ENCODE measurements at places on chromosomes 3 and 15.
A peak's percentile ranks its signal among the peaks of the same experiment; 100 is the strongest.

GRCh38 chr3:41158947-41159346 lies 40.4 kb upstream of the CTNNB1 start:
- no peak for DNase-seq

DNA sequence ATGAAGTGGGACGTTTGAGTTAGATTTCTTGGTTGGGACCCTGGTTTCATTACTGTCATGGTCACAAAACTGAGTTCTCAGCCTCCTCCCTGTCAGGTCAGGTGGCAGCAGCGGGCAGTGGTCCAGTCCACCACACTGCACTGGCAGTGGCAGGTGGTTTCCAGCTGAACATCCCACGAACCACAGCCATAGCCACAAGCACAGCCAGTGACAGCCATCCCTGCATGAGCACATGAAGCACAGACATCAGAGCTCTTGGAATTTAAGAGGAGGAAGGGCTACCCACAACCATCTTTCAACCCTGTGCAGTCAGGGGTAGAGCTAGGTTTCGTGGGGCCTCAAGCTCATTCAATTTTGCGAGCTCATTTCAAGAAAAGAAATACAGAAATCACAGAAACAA lies 1.5 kb downstream of the RETNLB start:
- DNase-seq: no peak

GRCh38 chr15:29825227-29825626 lies 3.0 kb upstream of the TJP1 start:
- DNase-seq: no peak

DNA sequence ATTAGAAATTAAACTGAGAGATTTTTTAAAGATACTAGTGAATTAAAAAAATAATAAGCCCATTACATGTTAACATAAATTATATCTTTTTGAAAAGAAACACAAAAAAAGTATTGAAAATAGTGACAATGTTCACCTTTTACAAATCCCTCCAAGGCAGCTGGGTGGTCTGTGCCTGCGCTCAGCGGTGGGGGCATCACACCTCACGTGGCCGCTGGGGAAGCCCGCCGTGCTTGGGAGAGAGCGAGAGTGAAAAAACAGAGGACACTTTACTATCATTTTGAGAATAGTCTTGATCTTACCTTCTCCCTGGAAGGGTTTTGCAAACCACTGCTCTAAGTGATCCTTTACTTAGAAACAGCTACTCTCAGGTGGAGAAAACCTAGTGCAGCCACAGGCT lies 76.9 kb downstream of the CRTC3 start:
- no peak for DNase-seq

- DNase-seq: no peak
Measured at GRCh38 chr3:16056217-16056616, 118.3 kb upstream of the GALNT15 start.

GRCh38 chr3:178084938-178085816 lies 451.1 kb upstream of the KCNMB2 start:
- DNase-seq: no peak

GRCh38 chr15:88913017-88913849 lies at the start of gene MFGE8:
Gene MFGE8 (minus strand): TSS chr15:88913379. CDS start chr15:88913319, 60 bp downstream.
- no peak for DNase-seq

DNA sequence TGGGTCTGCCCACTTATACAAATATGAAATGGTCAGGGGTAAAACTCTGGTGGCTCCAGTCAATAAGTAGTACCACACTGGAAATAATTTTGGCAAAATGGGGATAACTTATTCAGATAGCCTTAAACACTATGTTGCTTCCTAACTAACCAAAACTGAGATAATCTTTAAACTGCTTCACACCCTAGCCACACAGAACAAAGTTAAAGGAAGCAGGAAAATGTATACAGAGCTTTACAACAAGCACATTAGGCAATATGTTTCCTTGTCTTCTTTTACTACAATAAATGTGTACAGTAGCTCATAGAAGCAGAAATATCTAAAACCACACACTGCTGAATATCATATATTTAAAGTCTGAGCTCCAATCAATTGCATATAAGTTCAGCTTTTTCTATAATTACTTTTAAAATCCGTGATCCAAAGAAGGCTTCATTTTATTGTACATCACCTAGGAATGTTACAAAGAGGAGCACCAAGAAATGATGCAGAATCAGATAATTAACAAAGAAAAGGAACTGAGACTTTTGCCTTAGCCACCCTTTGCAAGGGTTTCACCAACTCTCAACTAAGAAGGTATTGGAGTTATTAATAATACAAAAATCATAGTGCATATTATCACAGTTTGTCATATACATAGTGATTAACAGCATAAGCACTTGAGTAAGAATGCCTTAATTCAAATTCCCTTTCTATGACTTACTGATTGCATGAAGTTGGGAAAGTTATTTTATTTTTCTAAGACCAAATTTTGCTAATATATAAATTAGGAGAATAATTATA lies 9.2 kb upstream of the SSR3 start:
- DNase-seq: no peak

GRCh38 chr3:48270306-48270705 lies 29.4 kb downstream of the ZNF589 start:
- DNase-seq: no peak

DNA sequence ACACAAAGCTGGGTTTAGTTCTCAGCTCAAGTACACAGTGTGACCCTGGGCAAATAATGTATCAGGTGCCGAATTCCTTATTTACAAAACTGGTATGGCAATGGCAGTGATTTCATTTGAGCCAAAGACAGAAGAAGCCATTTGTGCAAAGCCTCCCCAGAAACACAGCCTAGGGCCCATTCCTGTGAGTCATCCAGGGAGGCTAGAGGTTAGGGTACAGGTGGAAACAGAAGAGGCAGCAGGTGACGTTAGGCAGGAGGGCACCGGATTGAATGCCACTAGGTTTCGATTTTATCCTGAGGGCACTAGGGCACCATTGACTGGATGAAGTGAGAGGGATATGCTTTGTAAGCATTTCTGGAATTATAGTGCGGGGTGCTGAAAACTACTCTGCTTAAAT lies 766.9 kb upstream of the NR2F2 start:
- no peak for DNase-seq

- DNase-seq: no peak
Measured at GRCh38 chr15:41948490-41948889, 23.9 kb downstream of the EHD4 start.

DNA sequence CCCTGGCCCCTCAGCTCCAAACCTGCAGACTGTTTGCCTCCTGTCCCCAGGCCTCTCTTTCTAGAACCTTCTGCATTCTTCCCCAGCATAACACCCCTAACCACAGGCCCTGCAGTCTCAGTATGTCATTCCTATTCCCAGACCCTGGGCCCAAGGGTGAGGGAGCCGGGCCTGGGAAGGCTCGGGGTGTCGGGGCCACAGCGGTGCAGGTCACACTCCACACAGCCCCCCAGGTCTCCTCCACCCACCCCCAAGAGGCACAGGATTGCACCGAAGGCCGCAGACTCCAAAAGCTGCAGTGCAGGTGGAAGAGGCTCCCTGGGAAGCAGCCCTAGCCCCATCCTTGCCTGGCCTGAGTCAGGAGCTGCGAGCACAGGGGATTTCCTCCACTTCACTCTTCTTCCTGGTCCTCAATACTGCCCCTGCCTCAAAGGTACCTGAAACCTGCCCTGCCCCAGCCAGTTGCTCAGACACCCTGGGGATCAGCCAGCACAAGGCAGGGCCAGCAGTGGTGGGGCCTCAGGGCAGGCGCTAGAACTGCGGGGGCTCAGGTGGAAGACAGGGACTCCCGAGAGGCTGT lies 31.1 kb downstream of the TNK2 start:
- no peak for DNase-seq

GRCh38 chr3:190345027-190345821 lies 23.0 kb upstream of the CLDN1 start:
- peak; percentile 78 for DNase-seq

- DNase-seq: no peak
Measured at GRCh38 chr3:128854475-128854874, 24.9 kb upstream of the ACAD9 start.

DNA sequence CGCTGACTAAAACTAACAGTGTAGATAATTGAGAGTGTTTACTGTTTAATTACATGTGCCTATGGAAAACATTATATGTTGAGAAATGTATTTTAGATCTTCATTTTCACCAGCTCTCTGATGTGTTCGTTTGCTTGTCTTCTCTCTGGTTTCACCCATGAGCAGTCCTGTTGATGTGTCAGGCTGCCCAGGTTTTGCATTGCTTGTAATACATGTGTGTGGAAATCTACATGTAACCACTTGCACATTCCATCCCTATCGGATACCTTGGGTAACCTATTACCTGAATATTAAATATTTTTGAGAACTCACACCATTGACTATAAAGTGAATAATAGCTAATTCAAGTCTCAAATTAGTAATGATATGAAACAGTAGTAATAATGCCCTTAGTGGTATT lies 13.1 kb downstream of the PPP4R2 start:
- no peak for DNase-seq

DNA sequence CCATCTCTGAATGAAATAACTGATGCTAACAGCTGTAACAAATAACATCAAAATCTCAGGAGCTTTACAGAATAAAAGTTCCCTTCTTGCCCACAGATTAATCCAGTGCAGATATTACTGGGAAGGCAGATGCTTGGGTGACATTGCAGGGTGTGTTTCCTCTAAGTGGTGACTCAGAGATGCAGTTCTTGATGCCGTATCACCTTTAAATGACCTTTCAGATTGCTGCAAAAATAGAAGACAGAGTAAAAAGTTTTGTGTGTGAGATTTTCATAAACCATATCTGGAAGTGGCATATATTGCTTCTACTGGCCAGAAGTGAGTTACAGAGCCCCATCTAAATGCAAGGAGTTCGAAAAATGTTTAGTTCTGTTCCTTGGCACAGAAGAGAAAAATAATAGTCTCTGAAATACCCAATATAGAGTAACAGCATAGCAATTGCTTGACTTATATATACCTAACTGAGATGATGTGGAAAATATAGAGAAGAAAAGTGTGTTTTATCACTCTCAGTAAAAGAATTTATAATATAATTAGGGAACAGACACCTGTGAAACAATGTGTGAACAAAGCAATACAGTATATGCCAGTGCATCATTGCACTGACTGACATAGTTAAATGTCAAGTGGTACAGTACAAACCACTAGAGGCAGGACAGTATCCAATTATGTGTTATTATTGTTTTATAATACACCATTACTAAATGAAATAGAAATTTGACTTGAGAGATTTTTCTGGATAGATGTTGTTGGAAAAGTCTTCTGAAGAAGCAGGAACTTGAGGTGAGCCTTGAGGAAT lies 430.7 kb upstream of the CBLB start:
- DNase-seq: peak; percentile 14

DNA sequence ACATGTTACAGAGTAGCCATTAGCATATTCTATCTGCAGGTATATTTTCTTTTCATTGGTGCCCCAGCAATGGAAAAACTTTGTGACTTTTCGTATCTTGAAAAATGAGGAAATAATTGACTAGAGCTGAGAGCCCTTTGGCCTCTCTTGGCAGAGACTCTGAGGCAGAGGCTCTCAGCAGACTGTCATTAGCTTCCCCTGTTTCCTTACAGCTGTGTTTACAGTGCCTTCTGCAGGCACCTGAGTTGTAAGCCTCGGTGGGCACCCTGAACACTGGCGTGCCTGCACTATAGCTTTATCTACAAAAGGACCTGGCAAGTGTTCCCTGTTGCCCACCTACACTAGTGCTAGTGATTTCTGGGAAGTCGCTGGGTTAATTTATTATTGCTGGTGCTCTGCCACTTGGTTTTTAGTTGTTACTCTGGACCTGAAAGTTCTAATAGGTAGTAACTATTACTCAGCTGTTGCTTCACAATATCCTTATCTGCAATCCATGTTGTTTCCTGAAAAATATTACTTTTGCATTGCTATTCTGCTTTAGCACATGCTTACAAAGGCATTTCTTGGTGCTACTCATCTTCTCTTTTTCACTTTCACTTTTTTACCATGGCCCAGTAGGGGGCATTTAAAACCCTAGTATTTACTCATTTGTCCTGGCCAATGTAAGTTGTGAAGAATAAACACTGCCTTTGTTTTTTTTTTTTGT lies 7.8 kb upstream of the GPR171 start:
- DNase-seq: no peak

DNA sequence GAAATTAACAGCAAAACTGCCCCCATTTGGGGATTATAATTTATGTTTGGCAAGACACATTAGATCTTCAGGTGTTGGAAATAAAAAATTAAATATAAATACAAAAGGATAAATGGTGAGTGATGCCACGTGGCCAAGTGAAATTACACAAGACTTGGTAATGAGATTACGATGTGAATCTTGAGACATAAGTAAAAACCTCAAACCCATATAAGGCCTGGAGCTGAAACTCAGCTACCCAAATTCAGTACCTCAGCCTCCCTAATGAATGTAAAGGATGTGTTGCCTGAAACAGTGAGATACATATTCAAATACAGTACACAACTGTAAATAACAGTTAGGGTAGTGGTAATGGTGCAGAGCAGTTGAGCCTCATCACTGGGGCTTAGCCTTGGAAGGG lies 1146.6 kb downstream of the OTOL1 start:
- no peak for DNase-seq

DNA sequence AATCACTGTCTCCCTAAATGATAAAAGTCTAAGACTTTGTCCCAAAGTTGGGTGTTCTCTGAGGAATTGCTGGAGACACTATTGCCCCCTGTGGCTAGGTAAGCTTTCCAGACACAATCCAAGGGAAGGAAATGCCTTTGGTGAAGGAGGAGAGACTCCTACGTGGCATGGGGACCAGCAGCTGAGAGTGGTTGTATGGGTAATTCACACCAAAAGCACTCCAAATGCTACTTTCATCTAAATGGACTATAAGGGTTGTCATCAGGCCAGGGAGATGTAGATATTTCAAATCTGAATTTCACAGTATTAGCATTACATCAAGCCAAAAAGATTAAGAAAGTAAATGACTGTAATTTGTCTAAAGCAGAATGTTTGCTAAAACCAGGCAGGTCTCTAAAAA lies 400.8 kb upstream of the THBS1 start:
- no peak for DNase-seq

DNA sequence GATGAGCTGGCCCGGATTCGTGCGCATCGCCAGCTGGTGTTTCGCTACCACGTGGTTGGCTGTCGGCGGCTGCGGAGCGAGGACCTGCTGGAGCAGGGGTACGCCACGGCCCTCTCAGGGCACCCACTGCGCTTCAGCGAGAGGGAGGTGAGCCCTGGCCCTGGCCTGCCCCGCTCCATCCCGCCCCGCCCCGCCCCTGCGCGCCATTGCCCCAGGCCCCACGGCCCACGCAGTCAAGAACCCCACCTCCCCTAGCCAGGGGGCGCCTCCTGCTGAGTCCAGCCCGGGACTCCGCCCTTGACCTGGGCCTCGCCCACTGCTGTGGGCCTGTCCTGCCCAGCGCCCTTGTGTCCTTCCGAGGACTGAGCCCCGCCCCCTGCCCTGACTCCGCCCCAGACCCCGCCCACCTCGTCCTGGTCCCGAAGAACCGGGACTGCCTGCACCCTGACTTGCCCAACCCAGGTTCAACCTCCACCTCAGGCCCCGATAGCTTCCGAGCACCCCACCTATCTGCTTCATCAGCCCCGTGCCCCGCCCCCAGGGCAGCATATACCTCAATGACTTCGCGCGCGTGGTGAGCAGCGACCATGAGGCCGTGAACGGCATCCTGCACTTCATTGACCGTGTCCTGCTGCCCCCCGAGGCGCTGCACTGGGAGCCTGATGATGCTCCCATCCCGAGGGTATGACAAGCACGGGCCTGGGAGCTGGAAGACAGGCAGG lies 14.8 kb downstream of the NT5DC2 start:
- no peak for DNase-seq

GRCh38 chr3:17030956-17031652 lies 146.3 kb downstream of the PLCL2 start:
- DNase-seq: no peak

GRCh38 chr3:193857996-193858395 lies 265.0 kb downstream of the OPA1 start:
- no peak for DNase-seq

- no peak for DNase-seq
Measured at GRCh38 chr3:58973796-58974195, 76.0 kb downstream of the CFAP20DC start.
